ENCODE measurements at places on chromosomes 2 and 18.

DNA sequence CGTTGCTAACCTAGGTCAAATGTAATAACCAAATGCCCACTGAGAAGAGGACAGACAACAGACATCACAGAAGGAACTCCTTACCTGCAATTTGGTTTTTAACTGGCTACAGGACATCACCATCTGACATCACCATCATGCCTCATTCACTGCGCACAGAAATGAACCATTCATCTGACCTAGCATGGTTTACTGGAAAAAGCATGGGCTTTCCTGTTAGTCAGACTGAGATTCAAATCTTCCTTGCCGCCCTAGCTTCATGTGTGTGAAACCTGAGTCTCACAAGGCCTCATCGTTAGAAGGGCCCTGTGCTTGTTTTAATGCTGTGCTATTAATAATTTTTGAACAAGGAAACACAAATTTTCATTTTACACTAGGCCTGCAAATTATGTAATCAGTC is 1.1 kb upstream of the HIBCH start:
- DNase-seq: no peak

DNA sequence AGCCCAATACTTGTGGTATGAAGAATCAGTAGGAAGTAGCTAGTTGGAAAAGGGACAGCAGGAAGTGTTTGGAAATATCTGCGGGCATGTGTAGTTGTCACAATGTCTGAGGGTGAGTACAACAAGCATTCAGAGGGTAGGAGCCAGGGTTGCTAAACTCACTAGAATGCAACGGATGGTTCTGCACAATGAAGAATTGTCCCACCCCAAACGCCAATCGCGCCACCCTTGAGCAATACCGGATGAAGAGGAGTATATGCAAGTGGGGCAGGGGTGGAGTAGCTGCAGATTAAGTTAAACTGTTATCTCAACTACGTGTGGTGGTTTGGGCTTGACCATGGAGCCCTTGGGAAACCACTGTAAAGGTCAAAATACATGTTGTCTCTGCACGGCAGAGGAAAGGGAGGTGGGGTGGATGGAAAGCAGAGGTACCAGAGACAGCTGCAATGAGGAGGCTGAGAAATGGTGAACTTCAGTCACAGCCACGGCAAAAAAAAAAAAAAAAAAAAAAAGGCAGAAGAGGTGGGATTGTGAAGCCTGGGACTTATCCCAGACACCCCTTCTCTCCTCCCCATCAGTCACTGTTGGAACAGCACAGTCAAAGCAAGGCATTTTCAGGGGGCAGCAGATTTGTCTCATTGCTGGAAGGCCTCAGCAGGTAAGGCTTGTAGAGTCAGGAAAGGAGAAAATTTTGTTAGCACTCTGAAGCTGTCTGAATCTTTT is 5.2 kb downstream of the CCL20 start:
- no peak for DNase-seq

- no peak for DNase-seq
These were observed 11.5 kb upstream of the RNU2-63P start for GRCh38 chr2:88027697-88028389.

GRCh38 chr2:50402654-50402960 is 629.3 kb downstream of the NRXN1 start:
- DNase-seq: no peak
